ENCODE measurements at places on chromosomes 6 and 20. TPM values are rescaled to one million over a fixed set of nuclear protein-coding genes. Genes with fewer than 3 reads are reported as not detected.

GRCh38 chr20:15682690-15683089 is 890.6 kb downstream of the KIF16B start:
- DNase-seq: no peak

DNA sequence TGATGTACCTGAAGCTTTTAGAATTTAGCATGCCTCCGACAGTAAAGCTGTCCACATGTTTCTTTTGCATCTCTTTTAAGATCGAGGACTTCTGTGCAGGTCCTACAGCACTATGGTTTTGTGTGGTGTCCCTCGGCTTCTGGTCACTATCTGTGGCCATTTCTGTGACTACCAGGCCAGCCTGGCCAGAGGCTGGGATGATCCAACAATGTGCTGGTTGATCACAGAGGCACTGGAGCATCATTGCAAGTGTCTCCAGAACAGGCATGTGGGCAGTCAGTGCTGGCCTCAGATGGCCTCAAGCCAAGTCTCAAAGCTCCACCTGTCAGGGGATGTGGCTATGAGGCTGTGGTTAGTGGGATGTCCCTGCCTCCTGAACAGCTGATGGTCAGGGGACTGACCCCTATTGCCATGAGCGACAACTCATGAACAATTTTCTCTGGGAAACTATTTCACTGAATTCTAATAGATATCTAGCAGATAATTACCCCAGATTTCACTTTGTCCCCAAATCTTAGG is 136.6 kb downstream of the SYNDIG1 start:
- DNase-seq: no peak

DNA sequence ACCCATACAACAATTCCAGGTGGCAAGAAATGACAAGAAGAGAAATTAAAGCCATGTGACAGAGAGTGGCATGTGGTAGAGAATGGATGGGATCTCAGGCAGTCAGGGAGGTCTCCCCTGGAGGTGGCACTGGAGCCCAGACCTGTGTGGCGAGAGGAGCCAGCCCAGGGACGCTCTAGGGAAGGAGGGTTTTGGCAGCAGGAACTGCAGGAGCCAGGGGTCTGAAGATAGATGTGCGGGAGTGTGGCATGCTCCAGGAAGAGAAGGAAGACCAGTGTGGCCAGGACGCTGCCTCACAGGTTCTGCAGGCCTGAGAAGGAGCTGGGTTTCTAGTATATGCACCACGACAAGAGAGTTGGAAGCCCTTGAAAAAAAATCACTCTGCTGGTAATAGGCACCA is 45.1 kb downstream of the SPATA2 start:
- DNase-seq: no peak

DNA sequence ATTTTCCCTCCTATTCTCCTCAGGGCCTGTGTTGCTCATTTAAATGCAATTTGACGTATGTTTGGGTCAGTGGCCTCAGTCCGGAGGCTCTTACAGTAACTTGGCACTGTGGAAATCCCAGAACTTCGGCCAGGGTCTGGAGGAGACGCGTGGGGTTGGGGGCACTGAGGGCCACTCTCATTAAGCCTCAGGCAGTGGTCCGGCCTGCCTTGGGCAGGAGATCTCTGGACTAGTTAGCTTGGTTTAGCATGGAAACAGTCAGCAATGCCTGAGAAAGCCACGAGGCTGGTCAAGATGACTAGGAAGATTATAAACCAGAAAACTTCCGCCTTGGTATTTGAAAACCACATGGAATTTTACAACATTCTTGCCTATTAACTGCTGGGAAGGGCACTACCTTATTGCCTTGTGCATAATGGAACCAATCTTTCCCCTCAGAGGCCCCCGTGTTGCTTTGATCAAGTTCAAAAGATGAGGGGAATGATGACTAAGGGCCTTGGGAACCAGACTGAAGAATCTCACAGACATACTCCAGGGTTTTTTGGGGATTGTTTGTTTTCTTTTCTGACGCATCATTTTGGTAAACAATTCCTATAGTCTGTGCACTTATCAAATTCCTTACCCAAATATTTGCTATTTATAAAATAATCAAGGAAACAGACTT is 206.0 kb upstream of the PREP start:
- DNase-seq: no peak

- no peak for DNase-seq
Measured at GRCh38 chr6:390914-391558, 516 bp upstream of the IRF4 start.

- no peak for DNase-seq
Measured at GRCh38 chr6:26594131-26594498, 2.6 kb upstream of the ABT1 start.

GRCh38 chr6:168161371-168161750 is 82.3 kb upstream of the FRMD1 start:
- no peak for DNase-seq

GRCh38 chr6:13673825-13674444 is 37.7 kb downstream of the RANBP9 start:
- DNase-seq: no peak

DNA sequence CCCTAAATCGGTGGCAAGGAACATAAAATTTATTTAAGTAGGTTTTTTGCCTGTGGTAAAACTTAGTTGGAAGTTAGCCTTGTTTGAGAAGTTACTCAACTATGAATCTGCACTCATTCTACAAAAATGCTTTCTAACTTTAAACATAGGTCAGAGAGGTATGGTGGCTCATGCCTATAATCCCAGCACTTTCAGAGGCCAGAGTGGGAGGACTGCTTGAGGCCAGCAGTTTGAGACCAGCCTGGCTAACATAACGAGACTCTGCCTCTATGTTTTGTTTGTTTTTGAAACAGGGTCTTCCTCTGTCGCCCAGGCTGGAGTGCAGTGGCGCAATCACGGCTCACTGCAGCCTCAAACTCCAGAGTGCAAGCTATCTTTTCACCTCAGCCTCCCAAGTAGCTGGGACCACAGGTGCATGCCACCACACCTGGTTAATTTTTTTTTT is 16.2 kb downstream of the USP49 start:
- DNase-seq: no peak

- peak; percentile 16 for DNase-seq
Measured at GRCh38 chr6:96611342-96611991, 48.5 kb downstream of the FHL5 start.

DNA sequence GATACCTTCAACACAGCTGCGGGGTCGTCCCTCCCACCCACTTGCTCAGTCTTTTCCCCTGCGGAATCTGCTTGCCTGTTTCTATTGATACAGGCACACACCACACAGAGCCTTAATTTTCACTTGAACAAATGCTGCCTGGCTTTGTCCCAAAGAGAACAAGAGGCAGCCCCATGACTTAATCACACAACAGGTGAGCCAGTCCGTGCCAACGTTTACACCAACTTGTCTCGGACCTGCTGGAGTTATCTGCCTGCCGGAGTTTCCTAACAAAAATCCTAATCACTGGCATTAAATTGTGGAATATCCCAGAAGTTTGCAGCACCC is 186.8 kb upstream of the RREB1 start:
- DNase-seq: no peak

DNA sequence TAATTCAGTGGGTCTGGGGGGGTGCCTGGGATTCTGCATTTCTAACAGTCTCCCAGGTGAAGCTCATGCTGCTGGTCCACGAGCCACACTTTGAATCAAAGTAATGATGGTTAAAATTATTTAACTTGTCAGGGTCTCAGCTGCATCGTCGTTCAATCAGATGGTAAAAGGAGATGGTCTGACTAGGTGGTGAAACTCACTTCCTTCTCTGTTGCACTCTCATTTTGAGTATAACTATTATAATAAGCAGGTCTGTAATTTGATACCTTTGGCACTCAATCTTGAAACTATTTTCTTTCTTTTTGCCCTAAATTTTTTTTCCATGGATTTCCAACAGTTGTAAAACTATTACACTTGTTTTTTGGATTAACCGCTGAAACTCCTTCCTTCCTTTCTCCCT is 292.5 kb downstream of the FARS2 start:
- DNase-seq: no peak

DNA sequence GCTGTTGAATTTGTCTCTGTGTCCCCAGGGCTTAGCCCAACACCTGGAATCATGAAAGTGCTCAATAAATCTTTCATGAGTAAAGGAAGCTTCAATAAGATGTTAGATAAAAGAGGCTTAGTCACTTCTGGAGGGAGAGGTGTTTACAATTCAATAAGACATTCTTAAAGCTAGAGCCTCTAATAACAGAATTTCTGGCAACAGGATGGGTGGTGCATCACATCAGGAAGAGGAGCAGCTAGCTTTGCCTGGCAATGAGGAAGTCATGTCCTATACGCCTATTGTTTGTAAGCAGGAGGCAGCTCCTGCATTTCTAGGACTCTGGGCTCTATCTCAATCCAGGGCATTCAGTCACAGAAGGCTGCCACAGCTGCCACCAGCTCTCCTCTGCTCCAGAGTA is 638.5 kb downstream of the EPM2A start:
- DNase-seq: no peak

GRCh38 chr20:64104667-64105451 is 2.5 kb downstream of the NPBWR2 start:
- peak; percentile 15 for DNase-seq

DNA sequence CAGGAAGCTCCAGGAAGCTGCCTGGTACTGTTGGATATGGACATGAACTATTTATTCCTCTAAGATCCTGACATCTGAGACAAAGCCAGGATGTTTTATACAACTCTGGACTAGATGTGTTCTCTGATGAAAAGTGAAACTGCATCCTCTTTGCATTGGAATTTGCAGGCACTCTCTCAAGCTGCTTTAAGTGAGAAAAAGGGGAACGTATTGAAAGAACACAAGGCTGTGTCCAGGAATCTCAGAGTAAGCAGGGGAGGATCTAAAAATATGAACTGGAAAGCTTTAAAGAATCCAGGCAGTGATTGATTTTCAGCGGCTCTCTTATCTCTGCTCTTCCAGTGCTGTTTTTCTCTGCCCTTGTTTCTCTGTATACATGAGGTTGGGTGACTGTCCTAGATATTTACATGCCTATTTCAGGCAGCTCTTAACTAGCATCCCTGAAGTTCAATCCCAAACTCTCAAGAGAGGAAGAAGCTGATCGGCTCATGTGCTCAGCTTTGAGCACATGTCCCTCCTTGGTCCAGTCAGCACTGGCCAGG is 193.8 kb downstream of the PLCB4 start:
- DNase-seq: no peak

Gene NHSL1
- total RNA-seq: 57.8 TPM

Gene SCP2D1
- not detected for total RNA-seq

Gene HAO1
- not detected for total RNA-seq

Gene ARFGEF2
- 30.2 TPM for total RNA-seq

Gene KIZ
- total RNA-seq: 17.7 TPM

Gene ZNF451
- 79.6 TPM for total RNA-seq
